ENCODE measurements at places on chromosomes 12 and 14. TPM values are rescaled to one million over a fixed set of nuclear protein-coding genes. Genes with fewer than 3 reads are reported as not detected.

HSPB8 gene
- total RNA-seq: not detected

TAMALIN gene
- total RNA-seq: 3.9 TPM

DTX1 gene
- total RNA-seq: 0.66 TPM

APOF gene
- total RNA-seq: not detected

KIF5A gene
- 2.2 TPM for total RNA-seq

AQP2 gene
- total RNA-seq: not detected

OAS2 gene
- 213 TPM for total RNA-seq

PRICKLE1 gene
- 0.15 TPM for total RNA-seq

RTL1 gene
- total RNA-seq: not detected

FRMD6 gene
- 5.7 TPM for total RNA-seq

PRH2 gene
- total RNA-seq: not detected

FOXG1 gene
- total RNA-seq: not detected

P2RX7 gene
- total RNA-seq: 12.0 TPM

Measured in T-helper 1 cell treated with Interleukin-12 subunit alpha and Interleukin-12 subunit beta and Interleukin-4 antibody, amounts not matched to agents 30 ng/mL and 1 ng/mL, for 36 hours (primary cell).